Right ventricle myocardium superior (tissue), 1 donor: ENCODE measurements at places on chromosomes 2 and 18. TPM values are rescaled to one million over a fixed set of nuclear protein-coding genes. Genes with fewer than 3 reads are reported as not detected.

The ST3GAL5 gene
- total RNA-seq, result 5.0 TPM

GRCh38 chr2:55609193-55609794, 8.1 kb downstream of the PPP4R3B start:
- no peak for DNase-seq

The SIX3 gene
- total RNA-seq, result not detected

DNA sequence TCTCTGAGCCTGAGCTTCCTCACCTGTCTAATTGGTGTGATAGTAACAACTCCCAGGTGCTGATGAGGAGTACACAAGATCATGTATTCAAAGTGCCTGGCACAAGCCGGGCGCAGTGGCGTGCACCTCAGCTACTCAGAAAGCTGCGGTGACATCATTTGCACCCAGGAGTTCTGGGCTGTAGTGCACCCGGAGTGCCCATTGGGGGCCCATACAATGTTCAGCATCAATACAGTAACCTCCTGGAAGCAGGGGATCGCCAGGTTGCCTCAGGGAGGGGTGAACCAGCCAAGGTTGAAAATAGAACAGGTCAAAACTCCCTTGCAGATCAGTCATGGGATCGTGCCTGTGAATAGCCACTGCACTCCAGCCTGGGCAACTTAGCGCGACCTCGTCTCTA, 11.2 kb upstream of the C1QL2 start:
- DNase-seq, result no peak

The SPATA3 gene
- not detected for total RNA-seq

- DNase-seq, result no peak
Observed at GRCh38 chr2:158128168-158128973, 26.7 kb downstream of the UPP2 start.

- no peak for DNase-seq
Observed at GRCh38 chr18:38759457-38759856, 1193.9 kb upstream of the CELF4 start.

The TUBB8B gene
- not detected for total RNA-seq

The HOXD13 gene
- not detected for total RNA-seq

The RTKN gene
- total RNA-seq, result 17.8 TPM

The FAM110C gene
- total RNA-seq, result 1.9 TPM

DNA sequence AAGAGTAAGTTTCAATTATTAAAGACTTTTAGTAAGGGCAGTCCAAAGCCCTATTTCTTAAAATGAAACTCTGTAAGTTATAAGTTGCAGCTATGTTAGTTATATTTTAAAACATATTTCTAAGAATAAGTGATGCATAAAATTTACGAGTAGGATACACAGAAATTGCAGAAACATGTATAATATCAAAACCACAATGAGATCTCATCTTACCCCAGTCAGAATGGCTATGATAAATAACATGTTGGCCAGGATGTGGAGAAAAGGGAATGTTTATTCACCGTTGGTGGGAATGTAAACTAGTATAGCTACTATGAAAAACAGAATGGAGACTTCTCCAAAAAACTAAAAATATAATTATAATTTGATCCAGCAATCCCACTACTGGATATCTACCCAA, 201.2 kb downstream of the CBLN2 start:
- DNase-seq, result no peak

The MYO3B gene
- total RNA-seq, result not detected

GRCh38 chr2:234271338-234271737, 220.8 kb downstream of the SPP2 start:
- DNase-seq, result no peak

The VPS54 gene
- 8.8 TPM for total RNA-seq

DNA sequence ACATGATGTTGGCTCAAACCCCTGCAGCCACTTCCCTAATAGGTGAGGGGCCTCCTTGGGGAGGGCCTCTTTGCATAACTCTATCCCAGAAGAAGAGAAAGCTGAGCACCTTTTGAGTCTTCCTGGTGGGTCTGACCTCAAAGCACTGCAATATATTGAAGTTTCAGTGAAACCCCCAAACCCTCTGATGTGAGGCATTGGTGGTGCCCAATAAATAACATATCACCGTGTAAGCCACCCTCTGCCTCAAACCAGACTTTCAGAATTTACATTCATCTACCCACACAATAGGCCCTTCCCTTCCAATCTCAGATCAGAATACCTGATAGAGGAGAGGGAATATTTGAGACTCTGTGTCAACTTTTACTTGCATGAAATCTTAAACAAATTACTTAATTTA, 142.8 kb upstream of the STK17B start:
- no peak for DNase-seq

GRCh38 chr18:34001376-34001775, 223.3 kb downstream of the NOL4 start:
- DNase-seq, result no peak

The DYSF gene
- total RNA-seq, result 45.8 TPM

DNA sequence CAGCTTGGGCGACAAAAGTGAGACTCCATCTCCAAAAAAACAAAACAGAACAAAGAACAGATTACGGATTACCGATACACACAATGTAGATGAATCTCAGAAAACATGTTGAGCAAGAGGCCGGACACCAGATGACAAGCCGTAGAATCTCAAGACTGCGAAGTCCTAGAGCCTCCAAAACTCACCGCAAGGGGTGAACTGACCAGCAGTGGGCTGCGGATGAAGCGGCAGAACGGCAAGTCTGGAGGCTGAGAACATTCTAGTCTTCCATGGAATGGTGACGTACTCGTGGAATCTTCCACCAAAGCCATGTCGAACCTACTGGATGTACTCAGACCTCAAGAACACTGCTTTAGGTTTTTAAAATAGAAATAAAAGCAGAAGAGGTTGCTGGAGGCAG, 198.8 kb downstream of the NDUFA10 start:
- no peak for DNase-seq

DNA sequence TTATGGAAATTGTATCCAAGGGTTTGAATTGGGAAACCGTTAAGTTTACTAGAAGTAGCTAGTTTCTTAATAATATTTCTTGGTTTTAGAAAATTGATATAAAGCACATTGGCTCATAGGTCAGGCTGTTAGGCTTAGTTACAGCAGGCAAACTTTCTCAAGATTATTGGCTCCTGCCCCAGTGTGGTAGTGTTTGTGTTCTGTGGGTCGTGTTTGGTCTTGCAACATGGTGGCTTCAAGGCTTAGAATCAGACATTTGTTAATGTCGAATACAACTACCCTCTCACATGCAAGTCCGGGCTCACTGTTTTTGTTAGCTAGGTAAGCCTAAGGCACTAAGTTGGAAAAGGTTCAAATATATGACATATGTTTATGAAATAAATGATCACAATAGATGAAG, 19.6 kb downstream of the CERS6 start:
- DNase-seq, result no peak

The IL18RAP gene
- total RNA-seq, result 0.30 TPM

The ALPP gene
- total RNA-seq, result not detected

DNA sequence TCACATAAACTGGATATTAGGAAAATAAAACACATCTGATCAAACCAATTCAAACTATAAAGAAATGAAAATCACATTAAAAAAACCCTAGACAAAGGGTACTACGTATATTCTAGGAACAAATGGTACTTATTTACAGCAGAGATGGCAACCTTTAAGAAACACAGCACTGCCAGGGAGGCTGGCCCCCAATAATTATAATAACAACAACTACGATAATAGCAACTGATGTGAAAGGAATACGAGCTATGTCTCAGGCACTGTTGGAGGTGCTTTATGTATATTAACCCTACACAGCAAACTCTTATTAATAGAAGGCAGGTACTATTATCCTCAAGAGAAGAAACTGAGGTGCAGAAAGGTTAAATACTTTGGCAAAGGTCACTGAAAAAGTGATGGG, 193.9 kb downstream of the NBAS start:
- no peak for DNase-seq

DNA sequence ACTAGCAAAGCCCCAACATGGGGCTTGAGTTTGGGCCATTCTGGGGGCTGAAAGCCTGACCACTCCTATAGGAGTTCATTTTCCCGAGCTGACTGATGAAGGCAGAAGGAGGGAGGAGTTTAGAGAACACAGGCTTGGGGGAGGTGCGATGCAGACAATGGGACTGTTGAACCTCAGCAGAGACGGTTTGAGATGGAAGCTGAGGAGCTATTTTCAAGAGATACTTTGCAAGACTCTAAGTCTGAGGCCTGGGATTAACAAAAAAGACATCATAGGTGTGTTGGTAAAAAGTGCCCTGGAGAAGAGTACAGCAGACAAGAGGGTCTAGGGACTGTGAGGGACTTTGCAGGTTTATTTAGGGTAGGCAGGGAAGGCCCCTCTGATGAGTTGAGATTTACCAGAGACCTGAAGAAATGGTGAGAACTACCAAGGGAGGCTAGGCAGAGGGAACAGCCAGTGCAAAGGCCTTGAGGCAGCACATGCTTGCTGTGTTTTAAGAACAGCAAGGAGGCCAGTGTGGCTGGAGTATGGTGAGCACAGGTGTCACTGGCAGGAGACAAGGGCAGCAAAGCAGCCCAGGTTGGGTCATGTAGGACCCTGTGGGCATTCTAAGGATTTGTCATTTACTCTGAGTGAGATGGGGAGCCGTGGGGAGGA, 31.6 kb downstream of the PCBP1 start:
- DNase-seq, result no peak

- DNase-seq, result no peak
Observed at GRCh38 chr18:2096551-2096950, 474.8 kb downstream of the METTL4 start.

- no peak for DNase-seq
Observed at GRCh38 chr2:64017811-64018700, 1.2 kb downstream of the VPS54 start.

The SLC23A3 gene
- 1.4 TPM for total RNA-seq

DNA sequence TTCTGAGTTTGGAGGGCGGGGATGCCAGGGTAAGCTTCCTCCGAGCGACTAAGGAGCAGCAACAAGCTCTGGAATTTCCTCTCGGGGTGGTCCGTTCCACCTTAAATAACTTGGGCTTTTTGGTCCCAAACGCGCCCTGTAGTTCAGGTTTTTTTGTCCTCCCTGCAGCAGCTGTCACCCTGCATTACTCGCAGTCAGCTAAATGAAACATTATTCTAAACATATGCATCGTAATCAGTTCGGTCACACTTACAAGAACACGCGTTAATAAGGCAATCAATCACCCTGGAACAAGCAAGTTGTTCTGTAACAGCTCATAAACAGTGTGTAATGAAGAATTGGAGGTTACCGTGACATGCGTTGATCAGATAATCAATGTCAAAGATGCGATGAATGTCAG, 8.3 kb downstream of the EVX2 start:
- DNase-seq, result no peak

- DNase-seq, result no peak
Observed at GRCh38 chr18:52402814-52403213, 62.8 kb downstream of the DCC start.

GRCh38 chr2:239249776-239250175, 151.0 kb downstream of the HDAC4 start:
- peak; percentile 85 for DNase-seq

DNA sequence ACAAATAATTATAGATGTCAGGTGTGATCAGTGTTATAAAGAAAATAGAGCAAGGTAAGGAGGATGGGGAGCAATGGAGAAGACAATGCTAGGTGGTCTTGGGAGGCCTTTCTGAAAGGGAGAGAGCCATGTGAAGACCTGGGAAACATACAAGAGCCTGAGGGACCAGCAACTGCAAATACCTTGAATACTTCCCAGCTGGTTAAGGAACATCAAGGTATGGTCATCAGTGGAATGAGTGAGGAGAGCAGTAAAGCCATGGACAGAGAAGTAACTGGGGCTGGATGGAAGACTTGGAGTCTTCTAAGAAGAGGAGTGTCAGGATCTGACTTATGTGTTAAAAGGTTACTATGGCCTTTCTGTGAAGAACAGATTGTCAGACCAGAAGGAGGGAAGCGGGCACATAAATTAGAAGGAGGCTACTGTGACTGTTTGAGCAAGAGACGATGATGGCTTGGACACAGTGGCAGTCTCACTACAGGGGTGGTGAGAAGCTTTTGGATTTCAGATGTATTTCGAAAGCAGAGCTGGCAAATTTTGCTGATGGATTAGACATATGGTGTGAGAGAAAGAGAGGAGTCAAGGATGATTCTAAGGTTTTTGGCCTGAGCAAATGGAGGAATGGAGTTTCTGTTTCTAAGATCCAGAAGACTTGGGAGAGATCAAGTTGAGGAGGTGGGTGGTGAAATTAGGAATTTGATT, 22.8 kb upstream of the EXOC6B start:
- no peak for DNase-seq

The CABYR gene
- total RNA-seq, result not detected

- DNase-seq, result no peak
Observed at GRCh38 chr18:45197526-45197970, 417.7 kb upstream of the SLC14A2 start.

The GALR1 gene
- 0.05 TPM for total RNA-seq

- DNase-seq, result no peak
Observed at GRCh38 chr2:159076241-159076640, 107.8 kb downstream of the TANC1 start.

- DNase-seq, result no peak
Observed at GRCh38 chr18:23283916-23284430, 148.7 kb downstream of the CABLES1 start.
